ENCODE measurements at places on chromosomes 3 and 15.

DNA sequence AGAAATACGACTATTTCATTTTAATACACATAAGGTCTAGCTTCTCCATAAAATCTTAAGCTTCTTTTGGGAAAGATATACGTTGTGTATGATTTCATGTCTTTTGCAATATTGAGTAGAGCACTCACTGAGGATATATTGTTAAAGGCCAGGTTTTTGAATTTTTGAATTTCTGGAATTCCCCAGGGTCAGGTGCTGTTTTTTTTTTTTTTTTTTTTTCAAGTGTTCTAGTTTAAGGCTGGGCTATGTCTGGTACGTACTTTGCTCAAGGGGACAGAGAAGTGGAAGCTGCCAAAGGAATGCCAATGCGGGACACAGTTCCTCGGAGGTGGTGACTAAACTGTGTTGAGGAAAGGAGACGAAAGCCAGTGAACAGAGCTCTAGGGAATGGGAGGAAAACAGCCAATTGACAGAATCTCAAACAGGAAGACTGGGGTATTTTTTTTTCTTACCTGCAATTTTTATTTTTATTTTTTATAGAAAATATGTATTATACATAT lies 510.5 kb upstream of the CBLB start:
- DNase-seq: no peak

DNA sequence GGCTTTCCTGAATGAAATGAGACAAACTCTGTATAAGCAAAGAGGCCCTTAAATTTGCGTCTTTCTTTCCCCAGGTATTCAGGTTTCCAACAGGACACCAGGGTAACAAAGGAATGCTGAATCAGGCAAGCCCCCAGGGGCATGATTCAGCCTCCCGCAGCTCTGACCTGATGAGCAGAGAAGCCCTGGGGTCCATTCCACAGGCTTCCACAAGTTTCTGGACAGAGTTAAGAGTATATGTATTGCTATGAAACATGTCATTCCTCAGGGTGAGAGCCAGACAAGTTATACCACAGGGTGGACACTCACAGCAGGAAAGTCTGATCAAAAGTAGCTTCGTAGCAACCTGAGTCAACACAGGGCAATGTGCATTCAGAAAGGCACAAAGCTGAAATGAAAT lies 68.1 kb upstream of the CTNNB1 start:
- no peak for DNase-seq

DNA sequence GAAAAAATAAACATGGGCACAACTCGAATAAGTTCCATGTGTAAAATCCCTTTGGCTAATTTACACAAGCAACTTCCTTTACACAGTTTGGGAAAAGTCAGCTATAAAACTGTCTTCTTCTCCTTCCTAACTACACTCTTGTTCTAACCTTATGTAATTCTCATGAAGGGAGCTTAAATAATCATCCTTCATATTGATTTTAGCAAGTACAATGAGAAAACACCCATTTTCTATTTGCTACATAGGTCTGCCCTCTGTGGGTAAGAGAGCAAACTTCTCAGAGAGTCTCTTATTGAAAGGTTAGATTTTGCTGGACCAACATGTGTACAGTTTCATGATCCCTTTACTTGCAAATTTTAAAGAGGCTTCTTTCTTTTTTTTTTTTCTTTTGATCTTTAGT lies 398.5 kb downstream of the ROBO1 start:
- DNase-seq: no peak

DNA sequence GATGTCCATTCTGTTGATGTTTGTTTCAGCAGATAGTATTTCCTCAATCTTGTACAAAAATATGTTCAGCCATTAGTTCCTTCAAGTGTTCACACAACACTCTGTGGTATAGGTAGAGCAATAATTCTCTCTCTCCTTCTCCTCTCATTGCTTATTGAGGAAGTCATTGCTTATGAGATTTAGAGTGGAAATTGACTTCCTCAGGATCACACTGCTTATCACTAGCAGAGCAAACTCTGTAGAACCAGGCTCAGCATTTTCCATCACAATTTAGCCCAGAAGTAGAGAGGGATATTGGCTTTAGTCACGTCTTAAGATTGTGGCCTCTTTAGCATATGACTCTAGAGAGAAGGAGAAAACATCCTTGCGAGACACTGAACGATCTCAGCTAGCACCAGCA lies 31.2 kb downstream of the RAB11A start:
- no peak for DNase-seq

- DNase-seq: no peak
Measured at GRCh38 chr15:56959318-56959648, 40.8 kb downstream of the TCF12 start.

DNA sequence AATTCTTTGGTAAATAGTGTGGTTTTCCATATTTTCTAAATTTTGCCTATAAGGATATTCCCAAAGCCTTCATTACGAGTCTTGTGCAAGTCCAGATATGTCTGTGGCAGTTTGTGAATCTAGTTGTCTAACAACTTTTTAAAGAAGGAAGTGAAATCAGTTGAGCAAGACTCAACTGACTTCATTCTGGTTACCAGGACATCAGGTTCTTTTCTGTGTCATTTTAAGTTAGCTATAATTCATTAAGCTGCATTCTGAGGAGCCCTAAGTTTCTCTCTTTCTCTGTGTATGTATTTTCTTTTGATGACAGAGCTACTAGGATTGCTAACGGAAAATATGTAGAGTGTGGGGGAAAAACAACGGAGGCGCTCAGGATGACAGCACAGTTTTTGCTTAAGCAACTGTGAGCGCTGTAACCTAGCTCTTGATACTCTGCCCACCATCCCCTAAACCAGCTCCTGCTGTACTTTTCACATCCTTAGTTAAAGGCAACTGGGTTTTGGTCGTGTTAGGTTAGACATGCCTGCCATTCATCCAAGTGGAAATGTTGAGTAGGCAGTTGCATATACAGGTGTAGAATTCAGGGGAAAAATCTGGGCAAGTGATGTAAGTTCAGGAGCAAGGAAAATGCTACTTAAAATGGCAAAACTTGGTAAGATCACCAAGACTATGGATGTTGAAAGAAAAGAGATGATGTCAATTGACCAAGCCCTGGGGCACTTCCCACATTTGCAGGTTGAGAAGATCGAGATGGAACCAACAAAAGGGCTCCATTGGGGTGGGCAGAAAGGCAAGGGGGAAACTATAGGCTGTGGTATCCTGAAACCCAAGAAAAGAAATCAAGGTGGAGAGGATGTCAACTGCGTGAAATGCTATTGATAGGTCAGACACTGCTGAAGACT lies 9.2 kb downstream of the MFSD1 start:
- DNase-seq: no peak

- no peak for DNase-seq
Measured at GRCh38 chr15:91694831-91695210, 158.7 kb upstream of the SLCO3A1 start.

DNA sequence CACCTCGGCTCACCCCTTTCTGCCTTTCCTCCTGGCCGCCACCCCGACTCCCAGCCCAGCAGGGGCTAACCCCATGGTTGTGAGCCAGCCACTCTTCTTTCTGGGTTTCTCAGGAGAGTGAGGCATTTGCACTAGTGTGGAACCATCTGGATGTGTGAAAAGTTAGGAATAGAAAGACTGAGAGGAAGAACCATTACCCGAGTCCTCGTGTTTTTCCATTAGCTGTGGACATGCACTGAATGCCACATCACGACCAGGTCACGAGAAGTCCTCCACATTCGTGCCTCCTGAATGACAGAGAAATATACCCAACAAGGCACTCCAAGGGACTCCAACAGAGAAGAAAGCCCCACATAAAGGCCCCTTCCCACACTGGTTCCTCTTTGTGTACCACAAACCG lies 18.0 kb upstream of the RAD18 start:
- DNase-seq: no peak

- DNase-seq: no peak
Measured at GRCh38 chr15:40435710-40436089, 5.1 kb upstream of the BAHD1 start.

GRCh38 chr15:50925281-50925680 lies 16.8 kb downstream of the AP4E1 start:
- no peak for DNase-seq

DNA sequence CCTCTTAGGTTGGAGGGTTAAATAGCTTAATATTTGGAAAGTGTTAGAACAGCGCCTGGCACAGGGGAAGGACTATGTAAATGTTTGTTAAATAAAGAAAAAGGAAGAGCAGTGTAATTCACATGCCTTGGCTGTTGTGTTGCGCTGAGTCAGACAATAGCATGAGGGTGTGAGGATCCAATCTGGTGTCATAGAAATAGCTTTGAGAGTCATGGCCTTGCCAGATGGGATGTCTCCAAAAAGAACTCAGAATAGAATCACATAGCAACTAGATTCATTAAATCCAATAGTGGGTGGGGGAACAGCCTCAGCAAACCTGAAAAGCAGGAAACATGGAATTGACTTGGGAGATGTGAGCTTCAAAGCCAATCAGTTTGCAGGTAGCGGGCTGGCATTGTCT lies 3.9 kb upstream of the RBSN start:
- DNase-seq: no peak

- no peak for DNase-seq
Measured at GRCh38 chr3:52451237-52452083, 2.4 kb downstream of the TNNC1 start.

GRCh38 chr15:42344763-42345162 lies 14.5 kb upstream of the CAPN3 start:
- DNase-seq: no peak

DNA sequence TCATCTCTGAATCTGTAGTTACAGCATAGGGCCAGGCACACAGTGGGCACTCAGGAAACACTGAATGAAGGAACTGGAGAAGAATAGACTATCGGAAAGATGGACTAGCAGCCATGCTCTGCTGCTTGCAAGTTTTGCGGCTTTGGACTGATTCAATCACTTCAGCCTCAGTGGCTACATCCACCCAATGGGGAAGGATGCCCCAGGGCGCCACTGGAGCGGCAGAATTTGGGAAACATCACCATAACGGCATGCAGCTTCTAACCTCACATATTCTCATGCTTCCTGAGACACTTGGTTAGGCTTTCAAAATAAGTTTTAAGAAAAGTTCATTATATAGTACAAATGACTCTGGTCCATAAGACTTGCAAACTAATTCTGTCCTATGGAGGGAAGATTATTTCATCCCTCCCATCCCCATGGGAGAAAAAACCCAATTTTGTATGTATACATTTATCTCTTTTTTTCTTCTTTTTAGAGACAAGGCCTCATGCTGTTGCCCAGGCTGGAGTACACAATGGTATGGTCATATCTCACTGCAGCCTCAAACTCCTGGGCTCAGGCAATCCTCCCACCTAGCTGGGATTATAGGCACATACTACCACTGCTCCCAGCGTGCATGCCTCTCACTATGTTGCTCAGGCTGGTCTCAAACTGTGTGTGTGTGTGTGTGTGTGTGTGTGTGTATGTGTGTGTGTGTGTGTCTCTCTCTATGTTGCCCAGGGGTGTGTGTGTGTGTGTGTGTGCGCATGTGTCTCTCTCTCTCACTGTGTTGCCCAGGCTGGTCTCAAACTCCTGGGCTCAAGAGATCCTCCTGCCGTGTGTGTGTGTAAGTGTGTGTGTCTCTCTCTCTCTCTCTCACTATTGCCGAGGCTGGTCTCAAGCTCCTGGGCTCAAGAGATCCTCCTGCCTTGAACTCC lies 4.1 kb upstream of the FANCD2 start:
- no peak for DNase-seq

DNA sequence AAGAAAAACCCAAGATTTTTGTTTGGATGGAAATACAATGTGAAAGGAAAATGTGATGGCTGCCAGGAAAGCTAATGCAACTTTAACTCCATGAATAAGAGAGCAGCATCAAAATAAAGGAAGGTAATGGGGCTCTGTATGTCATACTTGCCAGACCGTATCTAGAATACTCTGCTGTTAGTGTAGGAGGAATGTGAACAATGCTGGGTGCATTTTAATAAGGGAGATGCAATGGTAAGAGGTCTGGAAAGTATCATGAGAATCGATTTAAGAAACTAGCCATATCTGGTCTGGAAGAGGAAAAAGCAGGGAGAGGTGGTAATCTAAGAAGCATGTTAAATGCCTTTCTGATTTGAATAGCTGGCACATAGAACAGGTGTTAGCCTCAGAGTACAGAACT lies 239.6 kb downstream of the GBE1 start:
- DNase-seq: no peak

GRCh38 chr15:52417957-52418356 lies 110.7 kb downstream of the MYO5A start:
- DNase-seq: no peak

- no peak for DNase-seq
Measured at GRCh38 chr3:114566767-114567166, 272.9 kb downstream of the TIGIT start.

- no peak for DNase-seq
Measured at GRCh38 chr3:98730338-98730737, 32.8 kb upstream of the ST3GAL6 start.

GRCh38 chr3:63908081-63908736 lies 4.0 kb downstream of the SCAANT1 start:
- DNase-seq: no peak

GRCh38 chr3:15017191-15017590 lies 47.9 kb downstream of the MRPS25 start:
- DNase-seq: no peak

GRCh38 chr3:42501681-42502428 lies 588 bp upstream of the VIPR1 start:
- no peak for DNase-seq

DNA sequence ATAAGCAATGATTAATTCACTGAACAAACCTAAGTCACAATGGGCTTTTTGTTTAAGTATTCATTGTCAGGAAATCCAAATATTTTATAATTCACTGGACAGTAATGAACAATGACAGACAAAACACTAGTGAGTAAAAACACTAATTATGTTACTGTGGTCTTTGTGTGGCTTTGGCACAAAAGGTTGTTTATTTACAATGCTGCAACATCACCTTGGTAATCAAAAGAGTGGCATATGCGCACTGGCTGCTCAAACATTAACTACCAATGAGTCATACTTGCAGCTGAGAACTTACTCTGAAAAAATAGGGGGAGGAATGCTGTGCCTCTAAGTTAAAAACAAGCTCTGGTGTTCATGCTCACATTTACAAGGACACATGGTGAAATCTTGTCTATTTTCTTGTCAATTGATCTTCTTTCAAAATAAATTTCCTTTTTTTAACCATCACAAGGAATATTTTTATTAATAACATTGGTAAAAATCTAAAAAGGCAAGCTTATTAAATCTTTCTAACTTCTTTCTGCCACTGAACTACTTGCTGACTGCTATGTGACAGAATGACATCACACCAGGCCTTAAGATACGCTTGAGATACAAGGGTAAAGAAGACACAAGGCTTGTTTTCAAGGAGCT lies 85.2 kb upstream of the PPIB start:
- DNase-seq: peak; percentile 76

GRCh38 chr15:63544258-63545026 lies 40.0 kb downstream of the USP3 start:
- DNase-seq: no peak

DNA sequence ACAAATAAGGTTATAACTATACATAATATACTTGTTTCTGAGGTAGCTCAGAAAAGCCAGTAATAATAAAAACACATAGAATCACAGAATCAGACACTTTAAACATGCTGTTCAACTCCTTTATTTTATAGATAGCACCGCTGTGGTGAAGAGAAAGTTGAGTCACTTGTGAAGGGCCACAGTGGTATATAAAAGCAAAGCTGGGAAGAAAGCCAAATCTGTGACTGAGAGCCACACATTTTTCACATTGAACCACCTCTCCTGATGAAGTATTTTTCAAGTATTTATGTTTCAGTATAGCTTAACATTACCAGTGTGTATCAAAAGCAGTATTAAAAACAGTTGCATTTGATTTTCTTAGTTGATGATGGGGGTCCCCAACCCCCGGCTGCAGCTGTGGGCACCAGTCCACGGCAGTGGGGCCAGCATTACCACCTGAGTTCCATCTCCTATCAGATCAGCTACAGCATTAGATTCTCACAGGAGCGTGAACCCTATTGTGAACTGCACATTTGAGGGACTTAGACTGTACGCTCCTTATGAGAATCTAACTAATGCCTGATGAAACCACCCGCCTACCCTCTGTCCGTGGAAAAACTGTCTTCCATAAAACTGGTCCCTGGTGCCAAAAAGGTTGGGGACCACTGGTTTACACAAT lies 46.2 kb downstream of the TBL1XR1 start:
- DNase-seq: peak; percentile 3

Data from NCI-H1417 (cell line).